ENCODE measurements at places on chromosomes 6 and 20. TPM values are rescaled to one million over a fixed set of nuclear protein-coding genes. Genes with fewer than 3 reads are reported as not detected.

Gene NPEPL1
- total RNA-seq: 25.2 TPM

Gene PDE7B
- total RNA-seq: 58.1 TPM

Gene HLA-DPB1
- total RNA-seq: 2.3 TPM

Gene CTAGE9
- not detected for total RNA-seq

Gene POM121L2
- total RNA-seq: not detected

Gene PRSS35
- 9.7 TPM for total RNA-seq

Gene PAX1
- total RNA-seq: not detected

Gene CLPSL2
- not detected for total RNA-seq

Gene CFAP206
- total RNA-seq: 0.09 TPM

Gene PCSK2
- total RNA-seq: under 0.01 TPM

Gene LRFN2
- not detected for total RNA-seq

Gene C6orf163
- 1.1 TPM for total RNA-seq

Gene CD93
- 0.14 TPM for total RNA-seq

Gene BMP7
- total RNA-seq: not detected

Gene PKHD1
- not detected for total RNA-seq

Gene PERP
- total RNA-seq: 20.8 TPM

Gene LPIN3
- total RNA-seq: 6.0 TPM

Gene MYO6
- 12.5 TPM for total RNA-seq

Gene HBS1L
- total RNA-seq: 165 TPM

Gene NOTCH4
- total RNA-seq: 0.85 TPM

Gene EYA4
- total RNA-seq: 16.6 TPM

Gene PTGIS
- 605 TPM for total RNA-seq

Gene VPS16
- total RNA-seq: 72.2 TPM

Gene PI16
- total RNA-seq: 0.43 TPM

Gene TRAPPC3L
- 0.14 TPM for total RNA-seq

Gene SLC22A1
- 0.92 TPM for total RNA-seq

Gene ADGRF1
- total RNA-seq: not detected

Gene LY86
- total RNA-seq: not detected

Gene MYBL2
- 0.71 TPM for total RNA-seq

Gene POPDC3
- total RNA-seq: 8.2 TPM

Gene KCNK16
- not detected for total RNA-seq

Gene TNXB
- 144 TPM for total RNA-seq

Gene PTPRT
- under 0.01 TPM for total RNA-seq

Gene GABRR2
- total RNA-seq: 0.14 TPM

Gene CYP39A1
- total RNA-seq: 22.6 TPM

Gene NAPB
- total RNA-seq: 7.3 TPM

Gene JAG1
- 26.6 TPM for total RNA-seq

Gene BRPF3
- total RNA-seq: 11.1 TPM

Gene C6orf15
- total RNA-seq: not detected

Gene CEP85L
- 12.7 TPM for total RNA-seq

Gene MEI4
- not detected for total RNA-seq

Gene RBBP9
- total RNA-seq: 9.0 TPM

Measured in smooth muscle cell of bladder (primary cell).